Foreskin fibroblast (primary cell): ENCODE measurements at places on chromosomes 3 and 15.

DNA sequence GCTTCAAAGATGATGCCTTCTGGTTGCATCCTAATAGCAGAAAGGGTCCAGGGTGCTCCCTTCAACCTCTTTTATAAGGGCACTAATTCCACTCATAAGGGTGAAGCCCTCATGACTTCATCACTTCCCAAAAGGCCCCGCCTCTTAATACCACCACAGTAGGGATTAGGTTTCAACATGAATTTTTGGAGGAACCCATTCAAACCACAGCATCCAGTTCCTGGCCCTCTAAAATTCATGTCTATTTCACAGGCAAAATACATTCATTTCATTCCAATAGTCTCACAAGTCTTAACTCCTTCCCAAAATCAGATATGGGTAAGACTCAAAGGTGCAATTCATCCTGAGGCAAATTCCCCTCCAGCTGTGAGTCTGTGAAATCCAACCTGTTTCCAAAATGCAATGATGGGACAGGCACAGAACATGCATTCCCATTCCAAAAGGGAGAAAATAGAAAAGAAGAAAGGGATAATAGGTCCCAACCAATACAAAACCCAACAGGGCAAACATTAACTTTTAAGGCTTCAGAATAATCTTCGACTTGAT, 124.0 kb downstream of the ATP1B3 start:
- DNase-seq = peak; percentile 14

DNA sequence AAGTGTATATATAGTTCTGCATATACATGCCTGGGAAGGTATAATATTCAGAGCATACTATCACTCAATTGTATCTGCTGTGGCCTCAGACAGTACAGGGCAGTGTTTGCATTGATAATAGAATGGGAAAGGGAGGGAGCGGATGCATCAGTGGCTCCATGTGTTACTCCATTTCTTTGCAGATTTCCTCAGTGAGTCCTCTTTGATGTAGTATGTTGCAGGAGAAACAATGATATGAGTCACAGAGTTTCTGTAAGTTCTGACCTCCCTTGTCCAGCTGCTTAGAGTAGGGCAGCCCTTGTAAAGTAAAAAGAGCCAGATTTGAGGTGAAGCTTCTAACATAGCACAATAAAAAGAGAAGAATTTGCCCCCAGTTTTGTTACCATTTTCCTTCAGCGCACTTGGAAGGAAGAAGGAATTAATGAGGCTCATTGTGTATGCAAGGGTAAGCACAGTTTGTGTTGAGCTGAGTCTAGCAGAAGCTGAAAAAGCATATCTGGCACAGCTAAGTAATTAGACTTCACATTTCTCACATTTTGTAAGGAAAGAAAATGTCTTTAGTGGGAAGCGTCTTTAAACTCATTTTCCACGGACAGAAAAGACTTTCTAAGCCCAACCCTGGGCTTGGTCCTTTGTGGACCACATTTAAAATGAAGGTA, 555.8 kb upstream of the IL12A start:
- DNase-seq = peak; percentile 24

DNA sequence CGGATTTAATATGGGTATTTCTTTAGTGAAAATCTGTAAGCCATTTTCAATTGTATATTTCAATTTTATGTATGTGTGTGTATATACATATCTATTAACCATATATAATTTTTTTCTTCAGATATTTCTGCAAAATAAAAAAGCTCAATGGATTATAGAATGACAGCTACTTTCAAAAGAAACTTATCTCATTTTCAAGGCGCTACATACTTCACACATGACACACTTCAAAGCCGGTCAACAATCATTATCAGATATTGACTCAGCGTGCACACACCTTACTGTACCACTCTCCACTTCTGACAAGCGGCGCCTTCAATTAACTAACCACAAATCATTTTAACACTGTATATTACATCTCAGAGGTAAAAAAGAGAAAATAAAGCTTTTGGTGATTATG, 39.6 kb downstream of the ATP13A3 start:
- no peak for DNase-seq

- peak; percentile 47 for DNase-seq
Observed at GRCh38 chr3:105686278-105686897, 182.4 kb downstream of the CBLB start.

DNA sequence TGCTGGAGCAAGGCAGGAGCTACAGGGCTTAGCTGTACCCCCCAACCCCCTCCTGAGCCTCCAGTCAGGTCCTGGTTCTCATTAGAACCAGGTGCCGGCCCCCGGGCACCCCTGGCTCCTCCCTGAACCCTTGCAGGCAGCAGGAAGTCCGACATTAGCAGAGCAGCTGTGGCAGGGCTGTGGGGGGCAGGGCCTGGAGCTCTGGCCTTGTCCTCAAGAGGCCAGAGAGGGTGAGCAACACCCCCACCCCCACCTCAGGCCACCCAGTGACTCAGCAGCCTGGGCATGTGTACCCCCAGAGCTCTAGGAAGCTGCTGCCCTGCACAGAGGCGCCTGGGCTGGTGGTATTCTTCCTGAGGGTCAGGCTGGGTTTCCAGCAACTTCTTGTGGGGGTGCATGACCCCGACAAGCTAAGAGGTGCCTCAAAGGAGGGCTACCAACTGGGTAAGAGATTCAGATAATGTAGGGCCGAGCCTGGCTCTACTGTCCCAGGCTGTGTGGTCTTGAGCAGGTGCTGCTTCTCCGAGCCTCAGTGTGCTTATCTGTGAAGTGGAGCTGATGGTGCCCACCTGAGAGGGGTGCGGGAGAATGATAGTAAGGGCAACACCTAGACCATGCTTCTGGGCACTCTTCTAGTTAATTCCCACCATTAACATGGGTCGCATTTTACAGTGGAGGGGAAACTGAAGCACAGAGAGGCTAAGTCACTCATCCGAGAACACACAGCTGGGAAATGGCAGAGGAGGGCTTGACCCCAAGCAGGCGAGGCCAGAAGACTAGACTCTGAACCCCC, 16.0 kb downstream of the H1-8 start:
- peak; percentile 97 for DNase-seq
